Stimulated activated CD4-positive, alpha-beta T cell treated with anti-CD3 and anti-CD28 coated beads, Interleukin-4, amount 100 ng/mL, for 48 hours (primary cell): ENCODE measurements at places on chromosomes 13 and 19.

GRCh38 chr19:44069415-44069814 lies 2.5 kb upstream of the ZNF284 start:
- no peak for DNase-seq

DNA sequence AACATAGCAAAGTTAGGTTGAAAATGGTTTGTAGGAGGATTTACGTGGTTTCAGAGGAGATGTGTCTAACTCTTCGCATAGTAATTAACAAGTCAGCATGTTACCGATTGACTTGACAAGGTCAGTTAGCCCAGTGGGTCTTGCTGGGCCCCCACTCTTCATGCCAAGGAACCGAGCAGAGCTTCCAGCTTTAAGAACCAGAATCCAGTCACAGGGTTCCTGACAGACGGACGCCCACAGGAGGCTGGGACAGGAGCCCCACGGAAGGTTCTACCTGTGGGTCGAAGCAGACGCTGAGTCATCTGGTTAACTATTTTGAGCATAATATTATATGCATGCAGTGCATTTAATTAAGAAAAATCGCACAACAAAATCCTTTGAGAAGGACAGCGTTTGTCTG lies 3.5 kb downstream of the TMEM255B start:
- no peak for DNase-seq

- no peak for DNase-seq
Observed at GRCh38 chr19:55649268-55650125, 1.5 kb downstream of the CCDC106 start.

DNA sequence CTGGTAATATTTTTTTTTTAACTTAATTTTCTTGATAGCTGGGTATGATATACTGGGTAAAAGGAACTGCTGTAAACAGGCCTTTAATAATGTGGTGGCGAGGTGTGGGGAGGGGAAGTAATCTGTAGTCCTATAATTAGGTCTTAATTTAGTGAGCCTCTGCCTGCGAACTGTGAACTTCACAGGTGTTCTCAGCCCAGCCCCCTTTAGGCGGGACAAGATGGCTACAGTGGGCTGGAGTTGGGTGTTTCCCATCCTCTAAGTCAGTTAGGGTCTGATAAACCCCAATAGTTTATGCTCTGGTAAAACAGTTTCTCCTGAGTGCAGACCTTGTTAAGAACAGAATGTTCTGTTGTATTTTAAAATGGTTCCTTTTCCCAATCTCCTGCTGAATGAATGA lies 97.6 kb upstream of the SERP2 start:
- DNase-seq: no peak

- no peak for DNase-seq
Observed at GRCh38 chr19:2791876-2792275, 6.6 kb downstream of the THOP1 start.

- no peak for DNase-seq
Observed at GRCh38 chr19:30593356-30593755, 221.2 kb downstream of the ZNF536 start.

GRCh38 chr13:48682436-48682835 lies 28.7 kb downstream of the CYSLTR2 start:
- DNase-seq: no peak

GRCh38 chr13:33262062-33262487 lies 23.5 kb downstream of the STARD13 start:
- no peak for DNase-seq

GRCh38 chr19:54026656-54027055 lies 35.2 kb downstream of the CACNG6 start:
- DNase-seq: no peak

DNA sequence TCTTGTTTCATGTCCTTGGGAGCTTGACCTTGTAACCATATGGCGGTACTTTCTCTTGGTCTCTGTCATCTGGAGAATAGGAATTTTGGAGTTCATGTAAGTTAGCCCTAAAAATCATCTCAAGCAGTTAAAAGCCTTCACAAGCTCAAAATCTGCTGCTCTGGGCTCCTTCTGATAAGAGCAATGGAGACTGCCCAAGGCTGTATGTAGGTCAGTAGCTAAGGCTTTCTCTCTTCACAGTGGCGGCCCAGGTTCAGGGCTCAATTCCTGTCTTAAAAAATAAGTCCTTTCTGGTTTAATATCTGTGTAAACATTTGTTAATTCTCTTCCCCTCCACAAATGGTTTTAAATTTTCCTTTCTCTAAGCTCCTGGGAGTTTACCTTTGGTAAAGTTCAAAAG lies 45.3 kb upstream of the ANKRD10 start:
- no peak for DNase-seq

DNA sequence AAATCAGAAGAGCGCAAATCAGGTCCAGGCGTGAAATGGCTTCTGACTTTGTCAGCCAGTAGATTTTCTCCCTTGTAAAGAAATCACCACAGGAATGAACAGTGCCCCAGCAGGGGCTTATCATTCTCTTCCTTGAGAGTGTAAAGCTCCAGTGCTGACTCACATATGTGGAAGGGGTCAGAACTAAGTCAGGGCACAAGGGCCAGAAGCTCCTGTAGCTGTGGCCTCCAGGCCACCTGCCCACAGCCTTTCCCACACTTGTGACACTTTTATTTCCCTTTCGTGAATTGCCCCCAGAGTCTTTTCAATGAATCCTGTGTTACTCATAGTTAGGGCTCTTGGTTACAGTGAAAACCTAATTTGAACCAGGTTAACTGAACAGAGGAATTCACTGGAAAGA lies 99.6 kb downstream of the SUCLA2 start:
- no peak for DNase-seq
